ENCODE measurements at places on chromosomes 5 and 9. TPM values are rescaled to one million over a fixed set of nuclear protein-coding genes. Genes with fewer than 3 reads are reported as not detected.

DNA sequence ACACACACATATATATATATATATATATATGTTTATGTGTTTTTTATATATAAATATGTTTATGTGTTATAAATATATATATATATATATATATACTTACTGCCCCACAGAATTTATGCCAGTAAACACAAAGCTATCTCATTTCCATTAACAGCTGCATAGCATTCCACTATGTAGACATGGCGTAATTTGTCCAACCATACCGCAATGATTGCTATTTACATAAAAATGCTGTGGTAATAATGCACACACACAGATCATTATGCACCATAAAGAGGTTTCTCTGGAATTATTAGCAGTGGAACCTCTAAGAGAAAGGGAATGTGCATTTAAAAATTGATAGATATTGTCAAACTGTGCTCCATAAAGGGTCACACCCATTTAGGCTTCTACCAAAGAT lies 150.1 kb downstream of the CEP120 start:
- DNase-seq, result no peak

Gene DEPDC1B
- total RNA-seq, result under 0.01 TPM

Gene ZDHHC11B
- total RNA-seq, result 4.8 TPM

DNA sequence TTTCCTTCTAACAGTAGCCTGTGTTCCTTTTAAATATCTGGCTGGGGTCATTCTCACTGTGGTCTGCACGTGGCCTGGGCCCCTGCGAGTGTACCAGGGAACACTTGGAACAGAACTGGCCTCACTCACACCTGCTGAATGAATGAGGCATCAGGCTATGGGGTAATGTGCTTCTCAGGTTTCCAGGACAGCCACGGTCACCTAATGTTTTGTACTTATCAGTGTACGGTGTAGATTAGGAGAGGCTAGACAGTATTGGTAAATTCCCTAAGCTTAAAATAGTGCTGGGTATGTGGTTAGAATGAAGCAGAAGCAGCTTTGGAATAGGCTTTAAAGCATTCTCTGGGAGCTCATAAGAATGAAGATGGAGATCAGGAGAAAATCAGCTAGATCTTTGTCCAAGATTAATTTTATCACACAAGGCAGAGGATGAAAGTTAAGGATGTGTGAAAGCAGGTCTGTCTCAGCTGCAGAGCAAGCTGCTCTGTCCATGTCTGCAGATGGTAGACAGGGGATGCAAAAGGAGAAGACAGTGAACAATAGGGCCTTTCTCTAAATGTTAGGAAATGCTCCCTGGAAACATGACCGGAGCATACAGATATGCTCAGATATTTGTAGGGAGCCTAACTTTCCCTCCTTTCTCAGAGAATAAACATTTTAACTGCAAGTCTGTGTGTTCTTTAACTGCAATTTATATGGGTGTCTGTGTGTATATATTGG lies 267.5 kb downstream of the NR3C1 start:
- DNase-seq, result no peak

Gene GRIN1
- total RNA-seq, result 1.9 TPM

- DNase-seq, result no peak
These were observed 146.3 kb downstream of the SNX18 start for GRCh38 chr5:54663866-54664265.
